ENCODE measurements at places on chromosomes 5 and 9.

DNA sequence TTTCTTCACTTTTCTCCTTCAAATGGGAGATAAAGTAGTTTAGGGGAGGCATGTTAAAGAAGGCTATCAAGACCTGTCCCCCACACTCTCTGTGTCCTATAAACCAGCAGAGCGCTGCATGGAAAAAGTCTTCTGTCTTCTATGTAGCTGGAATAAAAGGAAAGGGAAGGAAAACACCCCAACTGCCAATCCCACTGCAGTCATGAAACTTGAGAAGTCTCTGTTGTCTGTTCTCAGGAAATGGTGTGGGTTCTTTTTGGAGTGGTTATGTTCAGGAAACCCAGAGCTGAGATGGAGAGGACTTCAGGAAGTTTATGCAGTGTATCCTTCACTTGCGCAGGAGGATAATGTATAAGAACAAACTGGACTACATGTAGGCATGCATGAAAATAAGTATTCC, 274.3 kb downstream of the GAS1 start:
- DNase-seq = no peak

DNA sequence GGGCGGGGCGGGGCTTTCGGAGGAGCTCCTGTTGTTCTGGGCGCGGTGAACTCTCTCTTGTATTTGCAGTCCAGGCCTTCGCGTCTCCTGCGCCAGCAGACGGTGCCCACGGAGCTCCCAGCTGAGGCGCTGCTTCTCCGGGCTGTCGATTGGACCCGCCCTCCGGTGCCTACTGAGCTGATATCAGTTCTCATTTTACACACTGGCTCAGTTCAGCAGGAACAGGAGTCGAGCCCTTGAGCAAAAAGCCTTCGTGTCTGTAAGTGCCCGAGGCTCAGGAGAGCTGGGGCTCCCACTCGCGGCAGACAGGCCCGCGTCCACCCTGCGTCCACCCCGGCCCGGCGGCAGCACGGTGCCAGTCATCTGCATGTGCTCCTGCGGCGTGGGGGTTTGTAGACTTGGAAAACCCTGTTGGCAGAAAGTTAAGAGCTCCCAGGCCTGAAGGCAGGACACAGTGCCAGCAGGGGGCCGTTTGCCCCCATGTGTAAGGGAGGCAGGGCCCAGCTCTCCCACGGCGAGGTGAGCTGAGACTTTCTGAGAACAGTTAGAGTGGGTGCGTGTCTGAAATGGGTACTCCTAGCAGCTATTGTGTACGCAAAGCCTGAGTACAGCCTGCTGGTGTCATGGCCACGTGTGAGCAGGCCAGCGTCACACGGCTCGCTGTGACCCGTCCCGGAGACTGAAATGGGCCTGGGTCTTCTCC, 231.5 kb downstream of the FANCC start:
- DNase-seq = no peak

- DNase-seq = no peak
Measured at GRCh38 chr5:61370506-61370905, 38.4 kb downstream of the ZSWIM6 start.

DNA sequence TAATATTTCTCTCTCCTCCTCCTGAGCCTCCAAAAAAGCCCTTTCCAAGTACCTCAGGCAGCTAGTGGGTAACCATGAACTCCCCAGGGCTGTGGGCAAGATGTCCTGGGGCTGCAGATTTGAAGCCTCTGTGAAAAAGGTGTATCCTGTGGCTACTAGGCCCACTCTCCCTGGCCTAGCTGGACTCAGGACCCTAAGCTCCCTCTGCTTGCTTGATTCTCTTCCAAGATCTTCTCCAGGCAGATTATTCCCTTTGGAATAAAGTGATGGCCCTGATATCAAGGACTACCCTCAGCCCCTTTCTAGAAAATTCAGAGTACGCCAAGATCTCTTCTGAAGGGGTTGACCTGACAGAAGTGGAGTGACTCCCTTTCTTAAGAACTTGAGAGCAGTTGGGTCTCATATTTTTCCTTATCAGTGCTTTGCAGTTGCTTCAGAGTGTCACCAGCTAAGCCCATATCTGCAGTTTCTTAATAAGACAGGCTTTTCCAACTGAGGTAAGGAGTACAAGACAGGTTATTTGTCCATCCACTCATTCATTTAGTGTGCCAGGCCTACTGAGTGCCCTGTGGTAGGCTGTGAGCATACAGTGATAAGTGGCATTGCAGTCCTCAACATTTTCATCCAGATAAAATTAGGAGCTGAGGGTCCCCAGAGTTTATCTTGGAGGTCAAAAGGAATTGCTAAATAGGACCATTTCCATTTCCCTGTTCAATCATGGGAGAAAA, 42.5 kb downstream of the CYSTM1 start:
- no peak for DNase-seq

GRCh38 chr5:82396871-82397514, 118.8 kb upstream of the RPS23 start:
- no peak for DNase-seq

- DNase-seq = no peak
Measured at GRCh38 chr5:176416965-176417364, 626 bp upstream of the CLTB start.

- no peak for DNase-seq
Measured at GRCh38 chr9:32395510-32396216, 11.2 kb downstream of the ACO1 start.

GRCh38 chr9:33157960-33158842, 8.9 kb downstream of the B4GALT1 start:
- DNase-seq = no peak

GRCh38 chr5:131994533-131995226, 16.8 kb downstream of the ACSL6 start:
- DNase-seq = no peak

DNA sequence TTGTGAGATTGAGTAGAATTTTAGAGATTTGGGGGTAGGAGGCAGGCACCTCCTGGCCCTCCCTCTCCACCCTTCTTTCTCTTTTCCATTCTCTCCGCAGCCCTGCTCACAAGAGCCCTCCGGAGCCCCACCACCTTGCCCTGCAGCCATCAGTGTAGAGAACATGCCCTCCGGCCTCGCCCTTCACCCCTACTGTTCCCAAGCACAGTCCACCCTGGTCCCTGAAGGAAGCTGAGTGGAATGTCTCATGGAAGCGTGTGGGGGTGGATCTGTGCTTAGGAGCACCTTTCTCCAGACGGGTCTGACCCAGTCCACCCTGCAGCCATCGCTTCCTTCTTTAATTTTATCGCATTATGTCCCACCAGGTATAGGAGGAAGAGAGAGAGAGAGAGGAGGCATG, 267.1 kb downstream of the NSG2 start:
- DNase-seq = no peak

GRCh38 chr9:110797611-110798010, 129.0 kb downstream of the MUSK start:
- no peak for DNase-seq

DNA sequence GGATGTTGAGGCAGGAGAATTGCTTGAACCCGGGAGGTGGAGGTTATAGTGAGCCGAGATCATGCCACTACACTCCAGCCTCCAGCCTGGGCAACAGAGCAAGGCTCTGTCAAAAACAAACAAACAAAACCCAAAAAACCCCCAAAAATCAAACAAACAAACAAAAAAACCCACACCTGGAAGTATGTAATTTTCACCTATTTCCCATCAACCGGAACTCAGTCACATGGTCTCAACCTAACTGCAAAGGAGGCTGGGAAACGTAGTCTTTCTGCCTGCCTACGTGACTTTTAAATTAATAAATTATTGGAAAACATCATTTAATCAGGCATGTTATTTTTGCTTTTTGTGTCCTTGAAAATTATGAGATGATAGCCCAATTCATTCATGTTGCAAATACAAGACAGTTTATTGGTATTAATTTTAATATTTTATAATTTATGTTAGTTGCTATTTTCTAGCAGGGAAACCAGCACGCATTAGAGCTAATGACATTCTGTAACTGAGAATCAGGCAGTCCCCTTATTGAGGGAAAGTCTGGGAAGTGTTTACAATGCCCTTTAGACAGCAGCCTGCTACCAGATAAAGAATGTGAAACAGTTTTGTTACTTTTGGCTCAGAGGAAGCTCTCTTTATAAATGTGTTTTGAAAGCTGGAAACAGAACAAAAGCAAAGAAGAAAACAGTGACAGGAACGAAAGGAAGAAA, 110.3 kb downstream of the NXNL2 start:
- no peak for DNase-seq

DNA sequence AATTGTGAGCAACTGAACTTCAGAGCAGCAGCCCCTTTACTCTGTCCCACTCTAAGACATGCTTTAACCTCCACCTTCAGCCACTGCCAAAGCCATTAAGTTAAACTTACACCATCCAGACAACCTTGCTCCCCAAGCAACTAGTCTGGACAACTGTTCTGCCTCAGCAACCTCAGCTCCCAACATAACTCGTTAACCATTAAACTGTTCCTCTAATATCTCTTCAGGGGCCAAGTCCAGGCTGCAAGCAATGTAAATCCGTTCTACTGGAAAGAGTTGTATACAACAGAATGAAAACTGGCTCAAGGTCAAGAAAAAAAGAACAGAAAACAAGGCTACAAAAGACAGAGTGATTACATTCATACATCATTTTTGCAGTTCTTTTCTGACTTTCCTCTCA, 131.7 kb upstream of the TARS1 start:
- no peak for DNase-seq

GRCh38 chr5:119037496-119038215, 33.2 kb upstream of the DMXL1 start:
- no peak for DNase-seq

DNA sequence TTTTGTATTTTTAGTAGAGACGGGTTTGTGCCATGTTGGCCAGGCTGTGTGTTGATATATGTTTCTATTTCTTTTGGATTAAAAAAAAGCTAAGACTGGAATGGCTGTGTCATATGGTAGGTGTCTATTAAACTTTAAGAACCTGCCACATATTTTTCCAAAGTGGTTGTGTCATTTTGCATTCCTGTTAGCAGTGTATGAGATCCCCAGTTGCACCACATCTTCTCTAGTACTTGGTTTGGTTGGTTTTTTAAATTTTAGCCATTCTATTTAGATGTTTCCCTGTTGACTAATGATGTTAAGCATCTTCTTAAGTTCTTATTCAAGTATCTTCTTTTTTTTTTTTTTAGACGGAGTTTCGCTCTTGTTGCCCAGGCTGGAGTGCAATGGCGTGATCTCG, 36.2 kb upstream of the MEGF9 start:
- no peak for DNase-seq

DNA sequence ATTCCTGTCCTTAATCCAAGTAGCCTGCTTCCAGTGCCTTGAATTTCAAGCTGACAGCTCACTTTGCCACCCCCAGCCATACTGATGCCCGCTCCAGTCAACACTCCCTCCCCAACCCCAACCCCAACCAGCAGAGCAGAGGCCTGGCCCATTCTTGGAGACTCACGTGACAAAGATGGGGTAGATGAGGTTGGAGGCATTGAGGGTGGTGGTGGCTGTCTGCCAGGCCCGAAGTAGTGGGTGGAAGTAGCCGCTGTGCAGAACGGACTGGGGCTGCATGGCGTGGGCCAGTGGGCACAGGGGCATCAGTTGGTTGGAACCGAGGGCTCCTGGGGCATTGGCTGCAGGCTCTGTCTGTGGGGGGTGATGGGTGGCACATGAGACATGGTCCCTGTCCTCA, 7.8 kb downstream of the ALAD start:
- no peak for DNase-seq

DNA sequence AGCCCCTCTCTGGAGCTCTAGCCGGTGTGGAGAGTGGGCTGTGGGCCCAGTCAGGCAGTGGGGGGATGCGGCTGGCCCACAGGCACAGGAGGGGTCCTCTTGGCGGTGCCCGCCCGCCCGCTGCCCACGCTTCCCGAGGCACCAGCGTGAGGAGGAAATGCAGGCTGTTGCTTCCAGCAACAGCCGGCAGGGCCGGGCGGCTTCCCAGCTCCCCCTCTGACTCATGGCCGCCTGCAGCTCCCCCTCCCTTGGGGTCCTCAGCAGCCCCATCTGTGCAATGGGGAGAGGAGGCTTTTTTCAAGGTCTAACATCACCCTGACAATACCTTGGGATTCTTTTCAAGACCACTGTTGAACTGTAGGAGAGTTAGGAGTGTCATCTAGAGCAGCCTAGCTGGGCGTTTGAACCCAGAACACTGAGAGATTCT, 10.4 kb downstream of the CXXC5 start:
- DNase-seq = no peak

DNA sequence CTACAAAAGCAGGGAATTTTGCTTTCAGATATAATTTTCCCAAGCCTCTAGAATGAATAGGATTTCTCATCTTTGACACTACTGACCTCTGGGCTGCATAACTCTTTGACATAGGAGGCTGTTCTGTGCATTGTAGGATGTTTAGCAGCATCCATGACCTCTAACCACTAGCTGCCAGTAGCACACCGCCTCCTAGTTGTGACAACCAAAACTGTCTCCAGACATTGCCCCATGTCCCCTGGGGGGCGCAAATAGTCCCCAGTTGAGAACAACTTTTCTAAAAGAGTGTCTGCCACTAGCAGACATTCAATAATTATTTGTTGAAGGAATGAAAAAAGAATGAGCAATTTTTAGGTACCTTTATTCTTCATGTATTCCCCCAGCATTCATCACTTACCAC, 51.8 kb downstream of the POU4F3 start:
- no peak for DNase-seq

DNA sequence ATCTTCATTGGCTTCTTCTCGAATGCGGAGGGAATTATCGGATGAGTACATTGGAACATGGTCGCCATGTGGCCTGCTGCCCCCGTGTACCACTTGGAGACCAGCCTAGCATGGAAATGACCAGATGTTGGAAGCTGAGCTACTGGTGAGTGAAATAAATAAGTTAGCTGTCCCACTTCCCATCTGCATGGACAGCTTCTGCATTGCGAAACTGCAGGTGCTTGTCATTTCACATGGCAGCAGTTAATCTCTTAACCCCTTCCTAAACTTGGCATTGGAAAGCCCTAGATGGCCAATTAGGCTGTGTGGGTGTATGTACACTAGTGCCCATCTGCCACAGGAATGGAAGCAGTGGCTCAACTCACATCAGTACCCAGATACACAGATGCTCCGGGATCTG, 246.6 kb upstream of the IL12B start:
- DNase-seq = no peak

DNA sequence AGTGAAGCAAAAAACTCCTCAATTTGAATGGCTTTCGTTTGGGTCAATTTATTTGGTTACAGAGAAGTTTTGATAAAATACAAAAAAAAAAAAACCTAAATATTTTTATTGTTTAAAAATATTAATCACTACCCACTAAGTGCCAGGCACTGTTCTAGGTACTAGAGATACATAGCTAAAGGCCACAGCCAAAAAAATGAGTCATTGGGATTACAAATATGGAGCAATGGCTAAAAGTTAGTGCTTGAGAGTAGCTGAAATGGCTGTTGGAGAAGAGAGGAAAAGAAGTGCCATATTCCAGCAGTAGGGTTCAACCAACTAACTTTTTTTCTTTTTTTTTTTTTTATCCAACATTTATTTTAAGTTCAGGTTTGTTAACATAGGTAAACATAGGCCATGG, 130.1 kb upstream of the PTGER4 start:
- no peak for DNase-seq

GRCh38 chr5:87442419-87442818, 29.7 kb upstream of the CCNH start:
- no peak for DNase-seq

All from GM18507 (cell line).